SJCRH30 (cell line): ENCODE measurements at places on chromosomes 12 and 14. TPM values are rescaled to one million over a fixed set of nuclear protein-coding genes. Genes with fewer than 3 reads are reported as not detected.
A peak's percentile ranks its signal among the peaks of the same experiment; 100 is the strongest.

Gene ALX1
- 10.5 and 11.2 TPM in 2 replicates for total RNA-seq

Gene ACYP1
- 31.9 and 43.1 TPM in 2 replicates for total RNA-seq

Gene GDF3
- not detected in 2 replicates for total RNA-seq

Gene REP15
- total RNA-seq, result 1.6 and 2.2 TPM in 2 replicates

Gene WBP11
- 50.6 and 65.1 TPM in 2 replicates for total RNA-seq

DNA sequence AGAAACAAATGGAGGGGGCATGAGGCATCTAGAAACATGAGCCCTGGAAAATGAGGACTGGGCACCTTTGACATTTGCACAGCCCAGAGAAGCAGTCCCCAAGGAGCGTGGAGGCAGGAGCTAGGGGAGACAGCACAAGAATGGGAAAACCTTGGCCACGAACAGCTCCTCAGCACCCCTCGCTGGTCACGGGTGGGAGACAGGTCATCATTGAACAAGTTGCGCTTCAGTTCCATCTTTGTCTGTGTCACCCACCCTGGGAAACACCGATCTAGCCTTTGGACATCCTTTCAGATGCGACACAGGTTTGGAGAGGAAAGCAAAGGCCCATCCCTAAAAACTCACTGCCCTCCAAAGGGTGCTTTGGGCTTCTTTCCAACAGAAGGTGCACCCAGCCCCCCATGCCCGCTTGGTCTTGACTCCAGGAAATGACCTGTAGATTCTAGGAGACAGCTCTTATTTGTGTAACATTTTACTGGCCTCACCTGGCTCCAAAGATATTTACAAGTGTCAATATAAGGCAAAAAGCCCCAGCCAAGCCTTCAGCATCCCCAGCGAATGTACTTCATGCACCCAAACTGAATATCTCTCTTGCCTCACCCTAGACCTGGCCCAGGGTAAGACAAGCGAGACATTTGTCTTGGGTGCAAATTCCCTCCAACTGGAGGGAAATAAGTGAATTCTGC, 28.8 kb upstream of the CLMN start:
- H3K4me3 ChIP-seq, result no peak overlapping the region
- H3K4me1 ChIP-seq, result peaks cover 8% of the 10 kb centered on the region
- H3K27me3 ChIP-seq, result no peaks in the 10 kb centered on the region

- 0 out of 2 replicates have a peak, but pooled peaks cover 5% of the 10 kb centered on the region for H3K4me1 ChIP-seq
- no peak overlapping the region for H3K27ac ChIP-seq
- DNase-seq, result no peak
- no peaks in the 10 kb centered on the region for H3K27me3 ChIP-seq
- no peaks in the 10 kb centered on the region for H3K36me3 ChIP-seq
- no peak overlapping the region for H3K4me3 ChIP-seq
Observed at GRCh38 chr12:94169966-94170689, 21.8 kb downstream of the PLXNC1 start.

- H3K4me3 ChIP-seq, result no peak overlapping the region
- no peak overlapping the region for H3K27ac ChIP-seq
- H3K4me1 ChIP-seq, result no peaks in the 10 kb centered on the region
Observed at GRCh38 chr14:90184571-90185266, 71.6 kb upstream of the PSMC1 start.

DNA sequence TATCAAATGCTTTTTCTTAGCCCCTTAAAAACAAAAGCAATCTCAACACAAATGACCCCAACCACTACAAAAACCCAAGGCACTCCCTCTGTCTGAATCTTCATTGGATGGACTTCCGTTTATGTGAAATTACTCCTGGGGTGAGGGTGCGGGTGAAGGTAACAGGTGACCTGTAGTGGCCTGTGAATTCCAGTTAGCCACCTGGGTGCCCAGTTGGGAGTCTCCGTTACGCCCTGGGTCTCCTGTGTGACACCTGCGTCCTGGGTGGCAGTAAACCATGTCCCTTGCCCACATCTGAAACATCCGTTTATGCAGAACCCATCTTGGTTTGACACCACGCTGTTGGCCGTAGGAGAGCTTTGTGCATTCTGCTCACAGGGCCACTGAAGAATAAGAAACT, 62.6 kb downstream of the CCDC92 start:
- no peak for DNase-seq
- no peak overlapping the region for H3K4me3 ChIP-seq
- peaks cover 13% of the 10 kb centered on the region for H3K4me1 ChIP-seq
- no peak overlapping the region for H3K27ac ChIP-seq
- no peaks in the 10 kb centered on the region for H3K36me3 ChIP-seq
- no peaks in the 10 kb centered on the region for H3K27me3 ChIP-seq

DNA sequence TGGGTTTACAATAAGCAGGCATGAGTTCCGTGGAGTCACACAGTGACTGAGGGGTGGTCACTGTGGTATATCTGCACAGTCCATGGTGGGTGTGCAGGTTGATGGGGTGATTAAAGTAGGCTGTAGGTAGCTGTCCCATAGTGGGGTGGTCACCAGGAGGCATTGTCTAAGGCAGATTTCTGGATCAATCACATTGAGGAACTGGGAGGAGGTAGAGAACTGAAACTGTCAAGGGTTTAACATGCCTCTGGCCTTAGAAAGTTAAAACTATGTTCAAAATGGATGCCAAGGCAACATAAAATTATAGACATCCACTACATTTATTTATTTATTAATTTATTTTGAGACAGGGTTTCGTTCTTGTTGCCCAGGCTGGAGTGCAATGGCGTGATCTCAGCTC, 8.3 kb downstream of the ADCK1 start:
- H3K4me3 ChIP-seq, result no peak overlapping the region
- no peak overlapping the region for H3K27ac ChIP-seq
- DNase-seq, result no peak
- no peaks in the 10 kb centered on the region for H3K4me1 ChIP-seq
- H3K27me3 ChIP-seq, result no peaks in the 10 kb centered on the region

DNA sequence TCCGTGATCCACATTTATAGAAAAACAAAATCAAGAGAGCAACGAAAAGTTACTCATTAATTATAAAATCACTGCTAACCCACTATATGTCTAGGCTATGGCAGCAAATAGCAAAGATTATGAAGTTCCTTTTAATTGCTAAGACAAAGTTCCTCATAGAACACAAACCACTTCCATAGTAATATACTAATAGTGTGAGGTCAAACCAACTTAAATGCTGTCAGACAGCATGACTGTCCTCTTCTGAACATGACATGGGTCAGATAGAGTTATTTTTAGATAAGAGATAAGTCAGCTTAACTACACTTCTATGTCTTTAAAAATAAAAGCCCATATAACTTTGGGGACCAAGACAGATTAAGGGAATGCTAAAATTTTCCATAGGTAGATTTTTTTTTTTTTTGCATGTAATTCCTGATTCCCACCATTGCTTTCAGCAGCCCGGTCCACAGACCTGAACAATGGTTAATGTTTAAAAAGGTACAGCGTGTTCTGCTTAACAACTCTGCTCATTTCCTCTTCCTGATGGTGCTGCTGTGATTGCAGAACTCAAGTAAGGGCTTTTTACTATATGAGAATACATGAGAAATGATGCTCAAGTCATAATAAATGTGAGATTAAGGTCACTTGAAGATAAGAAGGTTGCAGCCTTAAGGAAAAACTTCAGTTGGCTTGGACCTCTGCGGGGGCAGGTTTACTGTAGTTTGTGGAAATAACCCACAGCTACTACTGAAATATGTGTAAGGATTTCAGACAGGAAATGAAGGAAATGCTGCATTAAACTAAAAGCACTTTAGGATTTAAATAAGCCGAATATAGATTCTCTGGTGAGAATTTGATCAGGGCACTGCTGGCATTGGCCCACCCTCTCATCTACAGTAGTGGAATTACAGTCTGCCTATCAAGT, 37.7 kb upstream of the DUSP6 start:
- H3K27me3 ChIP-seq, result no peaks in the 10 kb centered on the region
- H3K27ac ChIP-seq, result peak overlapping the region; percentile 47
- no peak overlapping the region for H3K4me3 ChIP-seq
- H3K36me3 ChIP-seq, result no peaks in the 10 kb centered on the region
- peaks cover 22% of the 10 kb centered on the region for H3K4me1 ChIP-seq
- no peak for DNase-seq

GRCh38 chr14:78498062-78498595, 328.0 kb downstream of the NRXN3 start:
- no peak overlapping the region for H3K4me3 ChIP-seq
- no peaks in the 10 kb centered on the region for H3K27me3 ChIP-seq

GRCh38 chr14:69037790-69038454, 58.8 kb upstream of the ACTN1 start:
- DNase-seq, result no peak
- peak overlapping the region; percentile 56 for H3K27ac ChIP-seq
- no peaks in the 10 kb centered on the region for H3K36me3 ChIP-seq
- no peaks in the 10 kb centered on the region for H3K27me3 ChIP-seq
- H3K4me3 ChIP-seq, result no peak overlapping the region
